ENCODE measurements at places on chromosomes 12 and 14. TPM values are rescaled to one million over a fixed set of nuclear protein-coding genes. Genes with fewer than 3 reads are reported as not detected.

The INSM2 gene
- not detected for total RNA-seq

The SLC38A4 gene
- total RNA-seq: 11.0 TPM

The DCAF5 gene
- 37.8 TPM for total RNA-seq

The PLEKHG7 gene
- total RNA-seq: not detected

The FOXA1 gene
- total RNA-seq: under 0.01 TPM

The GNPNAT1 gene
- 23.6 TPM for total RNA-seq

The RIMBP2 gene
- under 0.01 TPM for total RNA-seq

The SLC24A4 gene
- not detected for total RNA-seq

The GLIPR1L2 gene
- total RNA-seq: 0.16 TPM

The LIN7A gene
- total RNA-seq: 6.1 TPM

The CFAP251 gene
- 4.0 TPM for total RNA-seq

The TTC8 gene
- total RNA-seq: 39.6 TPM

The RPGRIP1 gene
- total RNA-seq: not detected

The PLEKHH1 gene
- 0.32 TPM for total RNA-seq

The DLK1 gene
- not detected for total RNA-seq

The IGFBP6 gene
- 162 TPM for total RNA-seq

The PIK3C2G gene
- total RNA-seq: not detected

The NINJ2 gene
- total RNA-seq: not detected

The ADAM21 gene
- not detected for total RNA-seq

The PRIMA1 gene
- not detected for total RNA-seq

The TESPA1 gene
- not detected for total RNA-seq

The NANOG gene
- not detected for total RNA-seq

The NPFF gene
- not detected for total RNA-seq

The TMEM132D gene
- total RNA-seq: 0.16 TPM

The OAS1 gene
- total RNA-seq: 10.6 TPM

The IL26 gene
- total RNA-seq: not detected

The CFAP54 gene
- total RNA-seq: 3.4 TPM

The GOLGA3 gene
- total RNA-seq: 162 TPM

The CFAP73 gene
- not detected for total RNA-seq

The GPR84 gene
- total RNA-seq: 0.16 TPM

The BRI3BP gene
- 3.1 TPM for total RNA-seq

The DEGS2 gene
- not detected for total RNA-seq

The BCL11B gene
- 0.36 TPM for total RNA-seq

The ENDOU gene
- total RNA-seq: under 0.01 TPM

The PEX5 gene
- 40.4 TPM for total RNA-seq

The RASSF9 gene
- total RNA-seq: 2.3 TPM

The DUSP16 gene
- total RNA-seq: 6.2 TPM

The PDE3A gene
- 32.3 TPM for total RNA-seq

The INF2 gene
- 71.6 TPM for total RNA-seq

The MBIP gene
- total RNA-seq: 15.1 TPM

The ANP32D gene
- total RNA-seq: not detected

The ZDHHC22 gene
- total RNA-seq: not detected

The LTBP2 gene
- total RNA-seq: 308 TPM

The NEUROD4 gene
- total RNA-seq: not detected

The POLE2 gene
- total RNA-seq: 4.7 TPM

The AKAP3 gene
- total RNA-seq: 2.7 TPM

The RNU6-7 gene
- not detected for total RNA-seq

The MYO1H gene
- total RNA-seq: not detected

The PPP1R13B gene
- total RNA-seq: 2.8 TPM

The PROX2 gene
- 0.12 TPM for total RNA-seq

The TAS2R8 gene
- total RNA-seq: not detected

The NRDE2 gene
- 16.6 TPM for total RNA-seq

Measured in hair follicle dermal papilla cell (primary cell).